ENCODE measurements at places on chromosomes 1 and 21.

GRCh38 chr1:241181471-241181870 is 175.5 kb downstream of the RGS7 start:
- DNase-seq = no peak

DNA sequence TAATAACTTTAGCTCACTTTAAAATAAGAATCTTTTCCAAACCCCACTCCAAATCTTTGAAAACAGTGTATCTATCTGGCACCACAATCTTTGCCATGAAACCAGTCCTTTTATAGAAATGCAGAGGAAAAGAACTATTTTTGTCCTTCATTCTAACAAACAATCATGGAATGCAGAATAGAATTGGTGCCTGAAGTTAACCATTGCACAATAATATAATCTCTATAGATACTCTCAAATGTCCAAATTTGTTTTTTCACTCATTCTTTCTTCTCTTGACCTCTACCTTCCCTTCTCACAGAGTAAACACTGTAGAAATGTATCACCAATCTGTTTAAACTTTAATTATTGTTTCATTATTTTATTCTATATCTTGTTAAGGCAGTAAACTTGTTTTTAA is 34.8 kb downstream of the TTLL7 start:
- no peak for DNase-seq

DNA sequence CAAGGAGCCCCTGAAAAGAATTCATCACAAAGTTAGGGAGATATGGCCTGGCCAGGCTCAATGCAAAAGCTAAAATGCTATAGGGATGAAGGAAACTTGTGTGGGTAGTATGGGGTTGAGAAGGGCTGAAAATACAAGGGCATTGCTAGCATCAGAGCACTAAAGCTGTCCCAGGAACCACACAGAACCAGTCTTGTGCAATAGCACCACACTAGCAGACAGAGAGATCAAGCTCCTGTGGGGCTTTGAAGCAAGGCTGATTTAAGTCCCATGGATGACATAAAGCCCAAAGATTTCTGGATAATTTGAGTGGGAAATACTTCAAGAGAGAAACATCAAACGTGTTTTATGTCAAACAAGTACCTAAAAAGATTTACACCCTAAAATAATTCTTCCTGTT is 97.1 kb downstream of the VAV3 start:
- DNase-seq = no peak

DNA sequence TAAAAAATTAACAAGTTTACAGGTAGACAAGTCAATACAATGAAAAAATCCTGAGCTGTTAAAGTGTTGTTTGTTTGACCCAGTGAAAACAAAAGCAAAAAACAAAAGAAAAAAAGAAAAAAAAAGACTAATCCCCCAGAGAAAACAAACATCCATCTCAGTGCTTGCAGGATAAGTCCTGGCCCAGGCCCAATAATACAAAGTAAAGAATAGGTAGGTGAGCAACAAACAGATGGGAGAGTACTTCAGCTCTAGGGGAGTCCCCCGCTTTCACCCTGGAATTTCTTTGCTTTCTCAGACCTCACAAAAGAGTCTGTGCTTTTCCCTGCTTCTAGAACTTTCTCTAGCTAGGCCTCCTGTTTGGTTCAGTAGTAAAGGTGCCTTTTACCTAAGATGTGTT is 70.3 kb downstream of the ABCA4 start:
- no peak for DNase-seq

- DNase-seq = no peak
These were observed 109.1 kb upstream of the HOOK1 start for GRCh38 chr1:59705466-59706302.

DNA sequence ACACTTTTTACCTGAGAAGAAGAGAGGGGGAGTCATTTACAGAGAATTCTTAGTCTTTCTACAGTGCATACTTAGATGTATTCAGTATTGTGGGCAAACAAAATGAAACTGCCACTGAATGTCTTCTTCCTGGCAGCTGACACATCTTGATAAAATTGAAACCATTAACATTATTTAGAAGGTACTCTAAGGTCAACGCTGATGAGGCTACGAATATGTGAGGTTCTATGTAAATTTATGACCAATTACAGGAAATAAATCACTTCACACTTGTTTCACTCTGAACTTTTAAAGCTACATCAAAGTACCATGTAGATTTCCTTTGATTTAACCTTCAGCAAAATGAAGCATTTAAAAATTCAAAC is 51.3 kb upstream of the GFI1 start:
- DNase-seq = no peak

- DNase-seq = no peak
These were observed 41.4 kb downstream of the ANP32E start for GRCh38 chr1:150194381-150195031.
